Anterior cingulate cortex (tissue), 58 donors: ENCODE measurements at places on chromosomes 3 and 15.

DNA sequence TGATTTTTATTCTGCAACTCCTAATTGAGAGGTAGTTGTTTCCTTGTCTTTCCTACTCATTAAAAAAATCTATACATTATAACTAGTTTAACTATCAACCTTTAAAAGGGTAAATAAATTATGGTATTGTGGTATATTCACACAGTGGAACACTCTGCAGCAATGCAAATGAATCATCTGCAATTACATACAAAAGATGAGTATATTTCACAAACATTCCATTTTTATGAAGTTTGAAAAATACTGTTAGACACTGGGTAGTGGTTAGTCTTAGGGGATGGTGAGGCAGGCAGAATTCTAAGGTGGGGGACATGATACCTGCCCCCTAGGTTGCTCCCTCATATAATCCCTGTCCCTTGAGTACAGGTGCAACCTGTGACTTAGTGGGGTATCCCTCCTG lies 44.0 kb upstream of the MAGI1 start:
- DNase-seq = no peak

DNA sequence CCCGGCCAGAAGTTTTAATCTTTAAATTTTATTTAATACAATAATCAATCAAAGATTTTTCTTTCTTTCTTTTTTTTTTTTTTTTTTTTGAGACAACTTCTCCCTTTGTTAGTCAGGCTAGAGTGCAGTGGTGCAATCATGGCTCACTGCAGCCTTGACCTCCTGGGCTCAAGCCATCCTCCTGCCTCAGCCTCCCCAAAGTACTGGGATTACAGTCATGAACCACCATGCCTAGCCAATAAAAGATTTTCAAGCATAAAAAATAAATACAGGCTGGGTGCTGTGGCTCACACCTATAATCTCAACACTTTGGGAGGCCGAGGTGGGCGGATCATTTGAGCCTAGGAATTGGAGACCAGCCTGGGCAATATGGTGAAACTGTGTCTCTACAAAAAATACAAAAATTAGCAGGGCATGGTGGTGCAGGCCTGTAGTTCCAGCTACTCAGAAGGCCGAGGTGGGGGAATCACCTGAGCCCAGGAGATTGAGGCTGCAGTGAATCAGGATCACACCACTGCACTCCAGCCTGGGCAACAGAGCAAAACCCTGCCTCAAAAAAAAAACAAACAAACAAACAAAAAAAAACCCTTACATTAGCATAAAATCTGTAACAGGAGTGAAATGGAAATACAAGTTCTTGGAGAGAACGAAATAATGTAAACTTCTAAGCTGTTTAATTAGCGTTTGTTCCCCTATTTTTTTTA lies 29.1 kb upstream of the SRP14 start:
- no peak for DNase-seq

GRCh38 chr15:73722425-73722824 lies 30.7 kb downstream of the INSYN1 start:
- no peak for DNase-seq

- no peak for DNase-seq
Observed at GRCh38 chr3:126527006-126527405, 3.1 kb downstream of the CHST13 start.

DNA sequence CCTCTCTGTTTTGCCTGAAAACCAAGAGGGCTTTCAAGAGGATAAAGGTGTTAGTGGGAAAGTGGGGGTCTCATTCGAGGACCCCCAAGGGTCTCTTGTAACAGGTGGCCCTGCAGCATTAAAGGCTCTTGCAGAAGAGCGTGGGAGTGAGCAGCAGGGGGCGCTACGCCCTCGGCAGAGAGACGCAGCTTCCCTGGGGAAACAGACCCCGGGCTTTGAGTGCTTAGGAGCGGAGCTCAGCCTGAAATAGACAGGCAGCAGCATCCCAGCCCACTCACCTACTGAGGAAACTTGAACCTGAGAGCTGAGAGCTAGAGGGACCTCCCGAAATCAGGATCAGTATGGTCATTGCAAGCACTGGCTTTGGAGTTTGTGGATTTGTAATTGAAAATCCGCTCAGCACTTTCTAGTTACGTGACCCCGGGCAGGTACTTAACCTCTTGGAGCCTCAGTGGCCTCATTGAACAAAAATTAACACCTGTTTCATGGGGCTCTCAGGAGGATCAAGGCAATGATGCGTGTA lies 25.7 kb downstream of the RPLP1 start:
- DNase-seq = peak; percentile 13

GRCh38 chr3:120839120-120839519 lies 68.9 kb upstream of the STXBP5L start:
- DNase-seq = no peak

GRCh38 chr15:88204584-88204983 lies 52.0 kb downstream of the NTRK3 start:
- no peak for DNase-seq

DNA sequence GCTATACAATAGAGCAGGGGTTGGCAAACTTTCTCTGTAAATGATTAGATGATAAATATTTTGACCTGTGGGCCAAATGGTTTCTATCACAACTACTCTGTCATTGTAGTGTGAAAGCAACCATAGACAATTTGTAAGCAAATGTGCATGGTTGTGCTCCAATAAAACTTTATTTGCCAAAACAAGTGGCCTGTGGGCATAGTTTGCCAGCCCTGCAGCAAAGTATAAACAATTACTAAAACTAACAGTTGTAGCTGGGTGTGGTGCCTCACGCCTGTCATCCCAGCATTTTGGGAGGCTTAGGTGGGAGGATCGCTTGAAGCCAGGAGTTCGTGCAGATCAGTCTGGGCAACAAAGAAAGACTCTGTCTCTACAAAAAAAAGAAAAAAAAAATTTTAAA lies 61.6 kb downstream of the NBEAL2 start:
- no peak for DNase-seq

GRCh38 chr15:65337436-65338070 lies 33.1 kb downstream of the RNU5B-1 start:
- no peak for DNase-seq

- no peak for DNase-seq
Observed at GRCh38 chr3:100395679-100396431, 5.0 kb downstream of the TOMM70 start.

DNA sequence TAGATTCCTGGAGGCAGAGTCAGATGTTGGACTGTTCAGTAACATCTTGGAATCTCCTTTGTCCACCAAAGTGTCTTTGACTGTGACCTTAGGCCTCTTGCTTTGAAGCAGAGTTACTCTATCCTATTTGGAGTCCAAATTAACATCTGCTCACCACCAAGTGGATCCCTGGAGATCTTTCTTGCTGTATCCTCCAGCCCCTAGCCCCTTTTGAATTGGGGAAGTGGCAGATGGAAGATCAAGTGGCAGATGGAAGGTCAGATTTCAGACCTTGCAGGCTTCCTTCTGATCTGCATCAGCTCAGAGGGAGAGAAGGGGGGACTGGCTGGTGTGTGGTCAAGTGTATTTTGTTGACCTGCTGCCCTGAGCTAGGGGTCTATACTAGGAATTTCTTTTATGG lies 125.0 kb upstream of the ROPN1 start:
- DNase-seq = no peak

DNA sequence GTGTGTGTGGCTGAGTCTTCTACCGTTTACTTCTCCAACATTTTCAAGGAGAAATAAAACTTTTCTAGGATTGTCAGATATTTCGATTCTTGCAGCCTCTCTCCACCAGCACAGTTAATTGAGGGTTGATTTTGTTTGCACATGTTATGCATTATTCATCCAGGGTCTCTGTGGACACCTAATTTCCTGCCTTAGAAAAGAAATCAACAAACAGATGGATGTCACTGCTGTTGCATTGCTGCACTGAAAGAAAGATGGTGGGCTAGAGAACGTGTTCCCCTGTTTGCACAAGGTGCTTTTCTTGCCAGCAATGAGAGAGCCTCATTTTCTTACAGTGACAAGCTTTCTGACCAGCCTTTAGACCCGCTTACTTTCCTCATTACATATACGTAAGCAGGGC lies 150.0 kb downstream of the CLSTN2 start:
- no peak for DNase-seq

- DNase-seq = no peak
Observed at GRCh38 chr3:15743587-15744009, 54.2 kb downstream of the ANKRD28 start.

DNA sequence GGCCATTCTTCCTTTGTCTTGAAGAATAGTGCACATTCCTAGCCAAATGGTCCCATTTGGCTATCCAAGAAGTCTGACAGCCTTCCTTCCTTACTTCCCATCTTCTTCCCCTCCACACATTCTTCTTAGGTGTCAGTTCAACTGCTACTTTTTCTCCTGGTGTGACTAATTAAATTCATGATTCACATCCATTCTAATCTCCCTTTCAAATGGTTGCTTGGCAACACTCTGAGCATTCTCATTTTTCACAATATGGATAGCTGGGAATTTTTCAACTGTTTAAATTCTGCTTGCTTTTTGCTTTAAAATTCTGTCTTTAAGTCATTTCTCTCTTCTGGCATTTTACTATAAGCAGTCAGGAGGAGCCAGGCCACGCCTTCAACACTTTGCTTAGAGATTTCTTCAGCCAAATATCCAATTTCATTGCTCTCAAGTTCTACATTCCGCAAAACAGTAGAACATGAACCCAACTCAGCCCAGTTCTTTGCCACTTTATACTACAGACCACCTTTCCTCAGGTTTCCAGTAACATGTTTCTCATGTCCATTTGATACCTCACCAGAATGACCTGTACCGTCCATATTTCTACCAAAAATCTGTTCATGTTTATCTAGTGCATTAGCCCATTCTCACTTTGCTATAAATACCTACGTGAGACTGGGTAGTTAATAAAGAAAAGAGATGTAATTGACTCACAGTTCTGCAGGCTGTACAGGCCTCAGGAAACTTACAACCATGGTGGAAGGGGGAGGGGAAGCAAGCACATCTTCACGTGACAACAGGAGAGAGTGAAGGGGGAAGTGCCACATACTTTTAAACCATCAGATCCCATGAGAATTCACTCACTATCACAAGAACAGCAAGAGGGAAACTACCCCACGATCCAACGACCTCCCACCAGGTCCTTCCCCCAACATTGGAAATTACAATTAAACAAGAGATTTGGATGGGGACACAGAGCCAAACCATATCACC lies 31.9 kb upstream of the MCF2L2 start:
- DNase-seq = peak; percentile 7

GRCh38 chr15:42984493-42985034 lies 64.0 kb upstream of the TTBK2 start:
- DNase-seq = no peak

- DNase-seq = peak; percentile 56
Observed at GRCh38 chr3:122564155-122564912, at the start of the genes DTX3L and PARP9. DTX3L (plus strand) TSS chr3:122564338; CDS start chr3:122564427, 89 bp downstream. PARP9 (minus strand) TSS chr3:122564300; CDS start chr3:122559620, 4,680 bp downstream.

GRCh38 chr15:56732135-56732885 lies 999 bp downstream of the ZNF280D start:
- no peak for DNase-seq
